ENCODE measurements at places on chromosomes 6 and 20.

- DNase-seq, result peak; percentile 44
Observed at GRCh38 chr6:164151161-164152120, 736.9 kb downstream of the QKI start.

DNA sequence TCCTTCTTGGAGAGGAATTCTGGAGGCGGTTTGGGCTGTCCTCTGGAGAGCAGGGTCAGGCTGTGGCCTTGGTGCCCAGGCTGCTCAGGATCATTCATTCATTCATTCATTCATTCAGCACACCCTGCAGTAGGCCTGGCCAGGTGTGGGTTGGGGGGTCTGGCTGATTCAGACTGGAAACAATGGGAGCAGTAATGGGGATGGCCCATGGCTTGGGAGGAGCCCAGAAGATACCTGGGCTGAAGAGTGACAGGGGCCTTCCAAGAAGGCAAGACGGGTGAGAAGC, 31.5 kb downstream of the TOX2 start:
- no peak for DNase-seq

- no peak for DNase-seq
Observed at GRCh38 chr20:17202673-17203072, 24.2 kb upstream of the PCSK2 start.

- DNase-seq, result no peak
Observed at GRCh38 chr6:30960907-30961673, 20.3 kb downstream of the MUCL3 start.

DNA sequence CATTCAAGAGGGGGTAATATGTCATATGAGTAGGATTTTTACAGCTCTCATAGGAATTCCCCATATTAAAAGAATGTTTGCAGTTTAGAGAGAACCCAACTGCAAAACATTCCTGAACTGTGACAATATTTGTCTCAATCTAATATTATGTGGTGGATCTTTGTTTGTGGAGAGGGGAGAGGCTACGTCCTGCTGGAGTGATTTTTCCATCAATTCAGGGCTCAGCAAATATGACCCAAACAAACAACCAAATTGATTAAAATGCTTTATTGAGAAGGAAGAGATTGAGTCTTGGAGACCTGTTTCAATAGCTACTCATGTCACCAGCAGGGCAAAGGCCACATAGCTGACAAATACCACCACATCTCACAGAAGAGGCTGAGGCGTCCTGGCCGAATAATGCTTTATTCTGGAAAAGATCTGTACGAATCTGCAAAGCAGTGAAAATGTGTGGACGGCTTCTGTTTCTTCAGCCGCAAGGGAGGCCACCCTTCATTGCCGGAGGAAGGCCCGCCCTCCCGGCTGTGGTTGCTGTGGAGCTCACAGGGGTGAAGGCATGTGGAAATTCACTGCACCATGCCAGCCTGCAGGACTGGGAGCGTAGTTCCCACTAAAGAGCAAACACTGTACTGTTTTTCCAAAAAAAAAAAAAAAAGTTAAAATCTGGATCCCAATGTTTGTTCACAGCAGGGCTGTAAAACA, 89.7 kb upstream of the QKI start:
- DNase-seq, result peak; percentile 27

DNA sequence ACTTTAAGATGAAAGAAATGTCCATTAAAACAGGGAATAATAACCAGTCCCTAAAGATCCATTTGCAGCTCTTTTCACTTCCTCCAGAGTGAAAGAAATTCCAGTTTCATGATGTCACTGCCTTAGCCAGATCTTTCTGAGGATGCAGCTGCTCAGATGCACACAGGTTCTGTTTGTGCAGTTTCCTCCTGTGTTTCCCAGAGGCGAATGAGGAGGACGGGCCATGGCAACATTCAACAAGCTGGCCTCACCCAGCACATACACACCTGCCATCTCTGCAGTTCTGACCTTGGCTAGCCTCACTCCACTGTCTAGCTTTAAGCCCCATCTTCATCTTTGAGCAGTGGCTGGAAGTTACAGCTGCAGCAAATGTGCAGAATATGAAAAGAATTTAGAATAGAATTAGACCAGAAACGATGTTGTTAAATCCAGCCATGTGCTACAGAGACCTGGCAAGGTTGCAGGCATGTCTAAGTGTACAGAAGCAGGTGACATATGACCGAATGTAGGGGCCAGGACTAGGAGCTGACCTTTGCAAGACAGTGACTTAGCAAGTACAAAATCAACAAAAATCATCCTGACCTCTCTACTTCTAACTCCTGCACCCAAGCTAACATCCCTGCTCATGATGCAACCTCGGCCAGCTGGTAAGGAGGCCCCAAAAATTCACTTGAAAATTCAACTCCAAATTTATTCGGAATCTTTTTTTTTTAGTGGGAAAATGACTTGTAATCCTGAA, 35.0 kb downstream of the FAM50B start:
- DNase-seq, result peak; percentile 37

- no peak for DNase-seq
Observed at GRCh38 chr20:62953839-62954703, 1.6 kb downstream of the SLC17A9 start.

- no peak for DNase-seq
Observed at GRCh38 chr6:41222513-41222912, 5.6 kb upstream of the TREML4 start.

DNA sequence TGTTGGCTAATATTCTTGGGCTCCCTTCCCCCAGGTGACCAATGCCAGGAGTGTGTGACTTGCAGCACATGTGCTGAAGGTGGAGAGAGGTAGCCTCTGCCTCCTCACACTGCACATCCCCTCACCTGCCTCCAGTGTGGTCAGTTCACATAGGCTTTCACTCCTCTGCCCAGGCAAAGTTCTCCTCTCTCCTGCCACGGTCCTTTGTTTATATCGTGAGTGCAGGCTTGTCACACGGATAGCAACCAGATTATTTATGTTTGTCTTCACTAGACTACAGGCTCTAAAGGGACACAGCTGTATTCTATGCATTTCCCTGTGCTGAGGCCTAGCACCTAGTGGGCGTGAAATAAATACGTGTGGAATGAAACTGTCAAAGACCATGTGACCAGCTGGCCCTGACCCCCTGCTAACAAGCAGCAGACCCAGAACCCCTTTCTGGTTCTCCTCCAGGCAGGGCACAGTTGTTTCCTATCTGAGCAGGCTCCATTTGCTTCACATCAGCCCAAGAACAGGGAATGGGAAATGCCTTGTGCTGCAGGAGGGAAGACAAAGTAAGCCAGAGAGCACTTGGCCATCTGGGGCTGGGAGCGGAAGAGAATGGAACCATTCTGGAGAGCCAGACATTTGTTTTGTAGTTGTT, 42.3 kb downstream of the UNC5CL start:
- peak; percentile 9 for DNase-seq

- no peak for DNase-seq
Observed at GRCh38 chr6:56347526-56347925, 100.1 kb upstream of the COL21A1 start.

DNA sequence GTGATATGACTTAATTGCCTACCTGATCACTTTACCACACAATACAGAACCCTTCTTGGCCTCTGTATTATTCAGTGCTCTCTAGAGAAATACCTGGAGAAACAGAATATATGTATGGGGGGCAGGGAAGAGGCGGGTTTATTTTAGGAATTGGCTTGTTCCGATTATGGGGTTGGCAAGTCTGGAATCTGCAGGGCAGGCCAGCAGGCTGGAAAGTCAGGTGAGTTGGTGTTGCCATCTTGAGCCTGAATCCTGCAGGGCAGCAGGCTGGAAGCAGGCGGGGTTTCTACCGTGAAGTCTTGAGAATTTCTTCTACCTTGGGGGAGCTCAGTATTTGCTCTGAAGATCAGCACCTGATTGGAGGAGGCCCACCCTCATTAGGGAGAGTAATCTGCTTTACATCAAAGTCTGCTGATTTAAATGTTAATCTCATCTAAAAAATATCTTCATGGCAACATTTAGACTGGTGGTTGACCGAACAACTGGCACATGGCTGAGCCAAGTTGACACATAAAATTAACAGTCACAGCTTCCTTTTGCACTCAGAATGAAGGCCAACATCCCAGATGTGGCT, 193.9 kb downstream of the ZDHHC14 start:
- no peak for DNase-seq

DNA sequence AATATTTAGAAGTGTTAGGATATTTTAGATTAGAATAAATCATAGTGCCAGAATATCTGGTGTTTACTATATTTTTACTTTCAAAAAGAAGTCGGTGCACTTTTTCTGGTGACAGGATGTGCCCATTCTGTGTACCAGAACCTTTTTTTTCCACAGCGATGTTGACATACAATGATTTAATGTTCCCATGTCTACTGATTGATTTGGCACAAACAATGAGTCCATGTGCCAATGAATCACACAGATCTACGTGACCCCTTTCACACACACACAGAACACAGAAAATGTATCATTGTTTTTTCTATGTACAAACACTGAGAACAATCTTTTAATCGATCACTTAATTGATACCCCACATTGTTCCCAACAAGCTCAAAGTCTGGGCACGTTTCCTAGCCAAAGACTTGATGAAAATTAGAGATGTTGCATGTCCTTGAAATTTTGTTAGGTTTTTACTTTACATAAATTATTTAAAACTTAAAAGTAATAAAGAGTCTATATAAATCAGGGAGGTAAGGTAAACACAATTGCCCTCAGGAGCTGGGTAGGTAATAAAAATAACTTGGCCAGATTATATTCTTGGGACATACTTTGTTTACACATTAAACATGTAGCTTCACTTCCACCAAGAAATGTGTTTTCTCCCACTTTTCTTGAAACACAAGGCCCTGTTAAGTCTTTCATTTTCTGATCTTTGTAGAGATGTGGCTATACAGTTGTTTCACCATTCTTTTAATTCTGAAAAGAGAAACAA, 36.4 kb upstream of the SOX4 start:
- DNase-seq, result no peak

GRCh38 chr20:44583157-44583556, 778 bp downstream of the PKIG start:
- no peak for DNase-seq

GRCh38 chr20:56323206-56323605, 35.6 kb upstream of the FAM210B start:
- no peak for DNase-seq

DNA sequence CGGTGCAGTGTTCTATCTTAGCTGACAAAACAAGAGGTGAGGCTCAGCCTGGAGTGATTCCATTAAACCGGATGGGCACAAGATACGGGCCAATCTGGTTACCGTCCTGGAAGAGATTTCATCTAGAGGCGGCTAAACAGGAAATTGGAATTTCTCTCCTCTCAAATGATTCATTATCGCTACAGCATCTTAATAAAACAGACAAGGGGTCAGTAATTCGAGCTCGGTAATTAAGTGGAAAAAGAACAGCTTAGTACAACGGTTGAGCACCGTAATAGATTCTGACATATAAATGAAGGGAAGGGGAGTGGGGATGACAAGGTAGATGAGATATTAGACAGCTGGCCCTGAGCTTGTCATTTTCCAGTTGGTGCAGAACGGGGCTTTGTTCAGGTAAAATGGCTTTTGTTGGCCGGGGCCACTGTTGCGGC, 137.2 kb downstream of the EDN3 start:
- DNase-seq, result no peak

DNA sequence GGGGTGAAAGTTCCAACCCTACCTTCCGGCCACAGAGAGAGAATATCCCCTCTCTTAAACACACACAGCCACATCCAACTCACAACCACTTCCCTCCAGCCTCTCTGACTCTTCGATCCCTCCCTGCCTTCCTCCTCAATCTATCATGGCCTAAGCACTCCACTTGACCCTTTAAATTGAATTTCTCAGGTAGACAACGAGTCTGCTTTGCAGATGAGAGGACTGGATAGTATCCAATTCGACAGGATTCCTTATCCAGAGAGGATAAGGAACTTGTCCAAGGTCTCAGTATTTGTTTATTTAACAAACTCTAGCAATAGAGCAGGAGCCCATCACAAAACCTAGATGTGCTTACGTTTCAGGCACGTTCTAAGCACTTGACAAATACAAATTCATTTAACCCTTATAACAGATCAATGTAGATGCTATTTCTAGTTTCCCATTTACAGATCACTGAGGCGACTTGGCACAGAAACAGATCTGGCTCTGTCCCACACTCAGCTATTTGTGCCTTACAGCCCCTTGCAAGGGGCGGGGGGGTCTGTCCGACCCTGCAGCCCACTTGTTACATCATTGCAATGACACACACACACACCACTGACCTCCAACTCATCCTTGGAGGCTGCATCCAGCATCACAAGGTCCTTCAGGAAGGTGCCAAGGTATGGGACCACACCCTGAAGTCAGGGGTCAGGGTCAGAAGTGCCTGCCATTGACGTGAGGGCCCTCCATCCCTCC, 4.5 kb downstream of the RGL2 start:
- no peak for DNase-seq

GRCh38 chr20:48905297-48905647, 16.2 kb upstream of the ARFGEF2 start:
- DNase-seq, result no peak

DNA sequence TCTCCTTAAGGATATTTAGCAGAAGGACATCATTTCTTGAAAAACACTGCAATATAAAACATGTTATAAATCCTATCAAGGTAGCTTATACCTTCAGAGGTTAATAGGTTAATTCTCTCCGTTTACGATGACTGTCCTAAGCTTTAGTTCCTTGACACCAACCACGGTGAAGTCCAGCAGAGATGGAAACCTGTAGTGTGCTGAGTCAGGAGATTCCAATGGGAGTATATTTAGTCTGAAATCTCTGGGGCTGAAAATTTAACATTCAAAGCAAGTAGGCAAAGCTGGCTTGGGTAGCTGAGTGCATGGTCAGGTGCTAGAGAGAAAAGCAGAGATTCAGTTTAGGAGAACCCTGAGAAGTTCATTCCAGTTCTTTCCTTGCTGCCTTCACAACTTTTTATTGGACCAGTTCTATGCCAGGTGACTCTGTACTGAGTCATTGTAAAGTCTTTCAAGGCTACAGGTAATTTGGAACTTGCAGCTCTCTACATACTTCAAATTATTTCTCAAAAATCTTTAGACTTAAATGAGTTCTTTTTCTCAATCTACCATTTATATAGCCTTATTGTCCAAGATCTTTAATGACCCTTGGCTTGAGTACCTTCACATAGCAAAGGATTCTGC, 1009.4 kb upstream of the FLRT3 start:
- DNase-seq, result no peak

- no peak for DNase-seq
Observed at GRCh38 chr20:38294076-38294591, 9.8 kb upstream of the BPI start.

GRCh38 chr20:45545754-45546453, 1.3 kb downstream of the EPPIN start:
- DNase-seq, result no peak

GRCh38 chr6:22298475-22298890, 1.6 kb upstream of the PRL start:
- no peak for DNase-seq

DNA sequence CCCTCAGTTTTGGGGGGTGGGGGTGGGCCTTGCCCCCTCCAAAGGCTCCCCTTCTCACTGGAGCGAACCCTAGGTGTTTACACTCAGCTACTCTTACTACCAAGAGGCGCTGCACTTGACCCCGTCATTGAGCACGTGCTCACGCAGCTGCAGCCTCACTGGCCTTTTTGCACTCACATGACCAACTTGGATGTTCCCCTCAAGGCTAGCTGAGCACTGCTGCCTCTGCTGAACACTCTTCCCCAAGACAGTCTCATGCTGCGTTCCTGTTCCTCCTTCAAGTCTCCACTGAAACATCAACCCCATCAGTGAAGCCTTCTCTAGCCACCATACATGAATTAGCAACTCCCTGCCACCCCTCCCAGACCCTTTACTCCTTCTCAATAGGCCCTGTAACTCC, 4.0 kb downstream of the SOD2 start:
- no peak for DNase-seq

- DNase-seq, result peak; percentile 23
Observed at GRCh38 chr6:29737707-29738630, 14.7 kb downstream of the HLA-F start.

Data from astrocyte of the cerebellum (primary cell).